Mammary epithelial cell (primary cell): ENCODE measurements at places on chromosomes 1 and 21. TPM values are rescaled to one million over a fixed set of nuclear protein-coding genes. Genes with fewer than 3 reads are reported as not detected.

Gene TMEM200B
- polyA plus RNA-seq, result 0.25 TPM

Gene MIS18A
- polyA plus RNA-seq, result 14.3 TPM

Gene ARHGEF19
- 4.0 TPM for polyA plus RNA-seq

Gene KRTAP10-2
- polyA plus RNA-seq, result not detected

Gene GBP3
- polyA plus RNA-seq, result 11.0 TPM

Gene ETV3L
- polyA plus RNA-seq, result not detected

Gene OR10J1
- not detected for polyA plus RNA-seq

Gene COL11A1
- not detected for polyA plus RNA-seq

Gene LAD1
- polyA plus RNA-seq, result 71.7 TPM

Gene SOX13
- 13.2 TPM for polyA plus RNA-seq

Gene PCAT6
- 2.4 TPM for polyA plus RNA-seq

Gene DCDC2B
- polyA plus RNA-seq, result not detected

Gene KCNA2
- polyA plus RNA-seq, result not detected
